ENCODE measurements at places on chromosomes 1 and 21. TPM values are rescaled to one million over a fixed set of nuclear protein-coding genes. Genes with fewer than 3 reads are reported as not detected.
A peak's percentile ranks its signal among the peaks of the same experiment; 100 is the strongest.

DNA sequence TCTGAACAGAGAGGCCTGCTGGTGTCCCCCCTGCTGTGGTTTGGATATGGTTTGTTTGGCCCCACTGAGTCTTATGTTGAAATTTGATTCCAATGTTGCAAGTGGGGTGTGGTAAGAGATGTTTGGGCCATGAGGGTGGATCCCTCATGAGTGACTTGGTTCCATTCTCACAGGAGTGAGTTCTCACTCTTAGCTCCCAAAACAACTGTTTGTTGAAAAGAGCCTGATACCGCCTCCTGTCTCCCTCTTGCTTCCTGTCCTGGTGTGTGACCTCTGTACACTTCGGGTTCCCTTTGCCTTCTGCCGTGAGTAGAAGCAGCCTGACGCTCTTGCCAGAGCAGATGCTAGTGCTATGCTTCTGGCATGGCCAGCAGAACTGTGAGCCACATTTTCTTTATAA is 60.5 kb downstream of the C21orf91 start:
- no peak for DNase-seq

GRCh38 chr1:185719021-185719420 is 15.2 kb upstream of the HMCN1 start:
- DNase-seq, result no peak

DNA sequence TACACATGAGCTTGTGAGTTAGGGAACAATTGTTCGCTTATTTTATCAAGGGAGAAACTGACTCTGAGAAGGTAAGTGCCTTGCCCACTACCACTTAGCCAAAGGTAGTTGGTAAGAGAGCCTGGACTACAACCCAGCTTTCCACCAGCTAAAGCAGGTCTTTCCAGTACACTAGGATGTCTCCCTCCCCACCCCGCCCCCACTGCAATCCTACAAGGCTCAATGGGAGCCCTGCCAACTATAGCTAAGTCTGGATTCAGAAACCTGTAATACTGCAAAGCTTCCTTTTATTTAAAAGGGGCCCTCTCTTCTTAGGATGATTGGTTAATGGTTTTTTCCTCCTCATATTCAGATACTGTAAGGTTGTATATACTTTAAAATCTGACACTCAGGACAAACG is 102.0 kb upstream of the C8B start:
- peak; percentile 28 for DNase-seq

DNA sequence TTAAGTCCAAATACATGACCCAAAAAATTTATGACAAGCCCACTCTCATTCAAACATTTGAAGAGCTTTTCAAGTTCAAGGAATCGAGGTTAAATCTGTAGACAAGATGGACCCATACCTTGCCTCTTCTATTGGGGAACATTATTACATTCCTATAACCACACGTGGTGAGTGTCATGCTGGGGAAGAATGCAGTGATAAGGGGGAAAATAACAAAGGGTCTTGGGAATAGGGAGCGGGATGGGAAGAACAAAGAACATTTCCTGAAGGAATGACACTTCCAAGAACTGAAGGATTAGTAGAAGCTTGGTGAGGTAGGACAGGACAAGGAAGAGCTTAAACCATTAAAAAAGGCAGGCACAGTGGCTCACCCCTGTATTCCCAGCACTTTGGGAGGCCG is 18.8 kb downstream of the PDZK1 start:
- DNase-seq, result no peak

GRCh38 chr1:60149251-60149650 is 75.7 kb upstream of the C1orf87 start:
- DNase-seq, result peak; percentile 34

DNA sequence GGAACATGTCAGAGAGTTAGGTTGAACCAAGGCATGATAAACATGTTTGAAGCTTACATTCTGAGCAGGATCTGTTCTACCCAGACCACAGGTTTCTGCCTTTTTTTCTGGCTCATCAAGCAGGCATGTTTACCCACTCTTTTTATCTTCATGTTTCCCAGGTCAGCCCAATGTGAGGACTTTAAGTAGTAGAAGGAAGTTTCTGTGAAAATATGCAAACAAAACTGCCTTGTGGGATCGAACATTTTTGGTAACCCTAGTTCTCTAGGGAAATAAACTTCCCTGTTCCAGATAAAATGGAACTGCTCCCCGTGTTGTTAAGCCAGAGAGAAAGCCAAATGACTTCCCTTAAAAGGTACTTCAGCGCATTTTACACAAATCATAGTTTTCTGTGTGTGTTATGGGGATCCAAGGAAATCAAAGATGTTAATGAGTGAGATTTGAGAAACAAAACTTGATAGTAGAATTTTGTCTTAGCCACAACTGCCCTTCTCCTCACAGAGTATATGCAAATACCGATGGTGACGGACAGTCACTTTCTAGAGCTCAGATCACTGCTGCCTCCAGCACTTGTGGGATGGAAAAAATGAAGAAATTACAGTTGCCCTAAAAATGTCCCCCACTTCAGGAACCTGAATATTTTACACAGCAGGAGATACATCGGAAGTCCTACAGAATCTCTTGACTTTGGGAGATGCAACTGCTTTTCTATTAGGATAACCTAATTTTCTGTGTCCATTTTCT is 765 bp upstream of the HIPK1 start:
- no peak for DNase-seq

- no peak for DNase-seq
Observed at GRCh38 chr1:185917646-185918045, 183.5 kb downstream of the HMCN1 start.

The FAM151A gene
- not detected for total RNA-seq

GRCh38 chr1:83996621-83997020 is 2.3 kb downstream of the TTLL7 start:
- no peak for DNase-seq

DNA sequence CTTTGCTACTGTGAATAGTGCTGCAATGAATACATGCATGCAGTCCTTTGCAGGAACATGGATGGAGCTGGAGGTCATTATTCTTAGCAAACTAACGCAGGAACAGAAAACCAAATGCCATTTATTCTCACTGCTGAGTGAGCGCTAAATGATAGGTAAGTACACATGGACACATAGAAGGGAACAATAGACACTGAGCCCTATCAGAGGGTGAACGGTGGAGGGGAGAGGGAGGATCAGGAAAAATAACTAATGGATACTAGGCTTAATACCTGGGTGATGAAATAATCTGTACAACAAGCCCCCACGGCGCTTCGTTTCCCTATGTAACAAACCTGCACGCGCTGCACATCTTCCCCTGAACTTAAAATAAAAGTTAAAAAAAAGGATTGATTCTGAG is 8.9 kb downstream of the NIBAN1 start:
- DNase-seq, result no peak

DNA sequence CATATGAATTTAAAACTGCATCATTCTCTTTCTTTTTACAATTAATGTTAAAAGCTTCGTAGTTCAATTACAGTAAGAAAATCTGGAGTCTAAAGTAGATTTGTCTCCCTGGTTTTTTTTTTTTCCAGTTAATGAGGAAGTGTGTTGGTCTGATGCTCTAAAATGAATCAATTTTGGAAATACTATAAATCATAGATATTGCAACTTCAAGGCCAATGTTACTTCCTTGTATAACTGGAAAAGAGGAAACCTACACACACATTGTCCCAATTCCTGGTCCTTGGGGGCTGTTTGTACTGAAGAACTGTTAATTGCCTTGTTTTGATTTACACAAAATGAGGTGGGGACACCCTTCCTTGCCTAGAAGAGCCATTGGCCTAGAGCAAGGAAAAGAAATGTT is 107.2 kb downstream of the RGS2 start:
- no peak for DNase-seq

The NADK gene
- total RNA-seq, result 98.4 TPM

GRCh38 chr1:229869687-229870086 is 197.4 kb upstream of the GALNT2 start:
- DNase-seq, result no peak

The SYPL2 gene
- 3.1 TPM for total RNA-seq

The S100A7 gene
- not detected for total RNA-seq

The ACOT11 gene
- 38.1 TPM for total RNA-seq

The CCDC17 gene
- total RNA-seq, result 2.8 TPM

The NUAK2 gene
- total RNA-seq, result 6.7 TPM

- no peak for DNase-seq
Observed at GRCh38 chr1:109902204-109902985, 8.3 kb upstream of the CSF1 start.

GRCh38 chr1:35340519-35340918 is 72.0 kb downstream of the ZMYM4 start:
- no peak for DNase-seq

- no peak for DNase-seq
Observed at GRCh38 chr1:42767510-42768000, 506 bp downstream of the C1orf50 start.

The SELP gene
- 12.6 TPM for total RNA-seq

DNA sequence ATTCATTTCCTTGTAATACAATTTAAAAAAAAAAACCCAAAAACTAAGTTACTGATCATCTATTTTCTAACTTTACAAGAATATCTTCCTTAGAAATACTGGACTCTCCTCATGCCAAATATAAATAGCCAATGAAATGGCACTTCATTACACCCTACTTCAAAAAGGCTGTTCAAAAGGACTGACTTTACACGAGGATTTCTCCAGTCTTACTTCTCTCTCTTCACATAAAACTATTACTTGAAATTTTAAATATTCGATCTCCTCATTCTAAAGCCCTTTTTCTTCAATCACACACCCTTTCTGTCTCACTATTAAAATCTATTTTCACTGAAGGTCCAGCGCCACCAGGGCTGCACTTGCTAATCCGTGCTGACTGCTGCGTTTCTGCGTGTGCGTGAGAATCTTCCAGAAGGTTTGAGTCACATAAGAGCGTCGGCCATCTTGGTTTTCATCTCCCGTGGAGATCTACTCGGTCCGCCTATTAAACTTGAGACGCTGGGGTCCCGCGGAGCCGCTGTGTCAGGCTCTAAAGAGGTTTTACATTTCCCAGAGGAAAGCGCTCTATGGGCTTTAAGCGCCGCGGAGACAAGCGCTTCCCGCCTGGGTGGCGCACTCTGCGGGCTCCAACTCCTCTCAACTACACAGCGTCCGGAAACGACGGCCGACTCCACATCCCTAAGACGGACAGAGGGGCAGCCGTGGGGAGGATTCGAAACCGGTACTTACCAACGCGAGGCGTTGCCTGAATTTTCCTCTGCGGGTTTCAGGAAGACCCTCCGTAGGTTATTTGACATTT is 631 bp downstream of the LRIF1 start:
- peak; percentile 30 for DNase-seq

DNA sequence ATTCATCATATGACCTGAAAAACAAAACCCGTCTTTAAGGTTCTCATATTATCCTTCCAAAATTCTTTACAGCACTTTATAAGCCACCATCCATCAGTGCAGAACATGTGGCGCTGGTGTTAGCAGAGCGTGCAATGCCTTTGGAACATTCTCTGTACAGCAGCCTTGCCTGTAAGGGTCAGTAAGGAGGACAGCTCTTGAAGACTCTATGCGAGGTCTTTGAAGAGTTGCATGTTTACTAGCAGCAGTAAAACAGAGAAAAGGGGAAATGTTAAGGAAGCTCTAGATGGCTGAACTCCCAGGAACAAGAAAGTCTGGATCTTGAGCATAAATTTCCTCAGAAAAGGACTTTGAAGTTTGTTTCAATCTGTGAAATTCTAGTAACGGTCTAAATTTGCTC is 365.6 kb downstream of the DUSP10 start:
- no peak for DNase-seq

The TMEM82 gene
- total RNA-seq, result 4.9 TPM

DNA sequence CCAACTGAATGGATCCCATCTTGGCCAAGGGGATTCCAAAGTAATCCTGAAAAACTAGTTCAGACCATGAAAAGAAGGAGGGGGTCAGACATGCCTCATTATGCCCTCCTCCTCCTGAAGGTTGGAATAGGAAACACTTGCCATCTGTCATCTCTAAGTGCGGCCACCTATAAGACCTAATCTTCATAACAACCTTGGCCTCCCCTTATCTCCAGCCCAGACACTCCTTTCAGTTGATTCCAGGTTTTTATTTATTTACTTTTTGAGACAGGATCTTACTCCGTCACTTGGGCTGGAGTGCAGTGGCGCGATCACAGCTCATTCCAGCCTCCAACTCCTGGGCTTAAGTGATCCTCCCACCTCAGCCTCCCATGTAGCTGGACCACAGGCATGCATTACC is 19.7 kb downstream of the SNAP47 start:
- DNase-seq, result no peak

- no peak for DNase-seq
Observed at GRCh38 chr1:4771721-4772120, 117.3 kb downstream of the AJAP1 start.

DNA sequence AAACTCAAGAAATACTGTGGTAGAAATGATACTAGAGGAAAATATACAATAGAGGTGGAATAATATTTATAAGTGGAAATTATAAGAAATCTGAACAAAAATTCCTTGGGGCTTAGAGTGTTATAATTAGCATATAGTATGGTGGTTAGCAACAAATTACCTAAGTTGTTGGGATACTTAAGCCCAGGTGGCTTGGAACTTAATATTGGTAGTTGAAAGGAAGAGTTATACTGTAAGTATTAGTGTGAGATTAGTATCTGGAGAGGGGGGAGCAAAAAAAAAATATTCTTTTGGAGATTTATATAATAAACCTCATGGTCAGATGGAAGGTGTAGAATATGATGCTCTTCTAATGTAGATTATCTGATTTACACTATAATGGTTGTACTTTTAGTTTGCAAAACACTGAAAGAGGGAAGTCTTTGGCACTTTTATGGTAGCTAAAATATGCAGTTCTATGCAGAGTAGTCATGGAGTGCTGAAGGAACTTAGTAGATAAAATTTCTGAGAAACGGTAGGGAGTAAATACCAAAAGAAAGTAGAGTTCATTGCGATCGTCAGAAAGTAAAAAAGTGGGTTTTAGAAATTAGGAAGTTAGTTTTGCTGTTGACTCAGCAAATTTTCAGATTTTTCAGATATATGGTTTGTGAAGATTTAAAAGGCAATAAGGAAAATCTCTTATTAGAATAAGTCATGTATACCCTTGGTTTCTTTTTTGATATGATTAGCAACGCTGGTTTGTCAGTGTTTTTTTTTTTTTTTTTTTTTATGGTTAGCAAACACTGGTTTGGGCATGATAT is 45.7 kb downstream of the MTF2 start:
- no peak for DNase-seq

- DNase-seq, result no peak
Observed at GRCh38 chr21:27761623-27762022, 794.7 kb upstream of the ADAMTS5 start.

- no peak for DNase-seq
Observed at GRCh38 chr1:53327182-53327913, 522 bp downstream of the LRP8 start.

GRCh38 chr1:36099681-36100341 is 11.1 kb downstream of the ADPRS start:
- DNase-seq, result peak; percentile 78

GRCh38 chr21:34949499-34949898 is 99.6 kb downstream of the RUNX1 start:
- no peak for DNase-seq

The RGS1 gene
- total RNA-seq, result 147 TPM
